ENCODE measurements at places on chromosomes 16 and 17.

DNA sequence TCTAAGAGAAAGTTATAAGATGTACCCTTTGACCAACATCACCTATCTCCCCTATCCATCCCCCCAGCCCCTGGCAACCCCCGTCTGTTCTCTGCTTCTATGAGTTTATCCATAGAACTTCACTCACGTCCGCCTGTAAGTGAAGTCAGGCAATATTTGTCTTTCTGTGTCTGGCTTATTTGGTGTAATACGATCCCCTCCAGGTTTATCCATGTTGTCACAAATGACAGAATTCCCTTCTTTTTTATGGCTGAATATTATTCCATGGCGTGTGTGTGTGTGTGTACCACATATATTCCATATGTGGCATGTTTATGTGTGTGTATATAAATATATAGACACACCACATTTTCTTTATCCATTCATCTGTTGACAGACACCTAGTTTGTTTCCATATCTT lies 339.7 kb downstream of the CPPED1 start:
- no peak for DNase-seq

DNA sequence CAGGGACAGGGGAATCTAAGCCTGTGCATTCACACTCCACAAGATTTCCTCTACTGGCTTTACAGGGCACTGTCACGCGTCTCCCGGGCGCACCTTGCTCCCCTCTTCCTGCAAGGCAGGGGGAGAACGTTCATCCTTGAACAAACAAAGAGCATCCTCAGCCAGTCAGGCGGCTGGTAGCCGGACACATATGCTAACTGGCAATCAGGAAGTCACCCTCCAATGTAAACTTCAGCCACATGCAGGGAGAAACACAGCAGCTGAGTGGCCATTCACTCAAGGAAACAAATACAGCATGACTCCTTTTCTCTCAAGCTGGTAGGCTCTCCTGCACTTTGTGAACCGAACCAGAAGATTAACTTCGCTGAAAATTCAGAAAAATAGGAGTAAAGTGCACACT lies 10.8 kb upstream of the HSBP1 start:
- no peak for DNase-seq

GRCh38 chr17:29205047-29205446 lies 24.8 kb upstream of the MYO18A start:
- DNase-seq: no peak

DNA sequence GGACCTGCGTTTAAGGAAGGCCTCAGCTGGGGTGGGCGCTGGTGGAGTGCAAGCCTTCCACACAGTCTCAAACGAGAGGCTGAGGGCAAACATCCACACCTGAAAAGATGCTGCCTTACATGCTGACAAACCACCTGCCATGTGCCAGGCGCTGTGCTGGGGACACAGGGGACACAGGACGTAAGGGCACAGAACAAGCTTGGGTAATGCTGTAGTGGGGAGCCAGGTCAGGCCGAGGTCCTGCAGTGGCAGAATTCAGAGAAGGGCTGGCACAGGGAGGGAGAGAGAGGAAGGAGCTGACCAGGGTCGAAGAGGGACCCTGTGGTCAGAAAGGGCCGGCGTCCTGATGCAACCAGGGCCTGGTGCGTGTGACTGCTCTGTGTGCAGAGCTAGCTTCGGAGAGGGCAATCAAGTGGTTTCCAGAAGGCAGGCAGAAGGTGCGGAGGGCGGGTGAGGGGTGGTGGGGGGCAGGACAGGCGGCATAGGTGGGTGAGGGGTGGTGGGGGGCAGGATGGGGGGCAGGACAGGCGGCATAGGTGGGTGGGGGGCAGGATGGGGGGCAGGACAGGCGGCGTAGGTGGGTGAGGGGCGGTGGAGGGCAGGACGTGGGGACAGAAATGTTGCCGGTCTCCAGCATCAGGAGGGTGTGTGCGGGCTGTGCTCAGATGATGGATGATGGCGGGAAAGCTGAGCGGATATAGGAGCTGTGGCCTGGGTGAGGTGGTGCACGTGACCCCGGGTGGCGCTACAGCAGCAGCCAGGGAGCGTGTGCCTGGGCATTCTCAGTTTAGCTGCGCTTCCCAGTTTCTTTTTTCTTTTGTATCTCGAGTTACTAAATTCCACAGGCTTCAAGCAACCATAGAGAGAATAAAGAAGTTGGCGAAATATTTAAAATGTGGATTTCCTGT lies 18.8 kb downstream of the TELO2 start:
- no peak for DNase-seq
